ENCODE measurements at places on chromosomes 6 and 20. TPM values are rescaled to one million over a fixed set of nuclear protein-coding genes. Genes with fewer than 3 reads are reported as not detected.

Gene AMD1
- total RNA-seq: 66.9 TPM

Gene RAB32
- 82.1 TPM for total RNA-seq

Gene AKAP12
- total RNA-seq: 133 TPM

Gene PPP1R14C
- total RNA-seq: under 0.01 TPM

Gene XKR7
- total RNA-seq: not detected

Gene MYCT1
- total RNA-seq: not detected

Gene CD93
- under 0.01 TPM for total RNA-seq

Gene XPO5
- 33.4 TPM for total RNA-seq

Gene DEFB132
- not detected for total RNA-seq

Gene OXT
- 0.39 TPM for total RNA-seq

Gene TUBB1
- under 0.01 TPM for total RNA-seq

Gene TP53TG5
- not detected for total RNA-seq

Gene LST1
- total RNA-seq: not detected

Gene TAGAP
- not detected for total RNA-seq

Gene TLDC2
- not detected for total RNA-seq

Gene HLA-G
- not detected for total RNA-seq

Gene DNAH8
- not detected for total RNA-seq

Gene HLA-A
- 200 TPM for total RNA-seq

Gene CDK5RAP1
- 18.0 TPM for total RNA-seq

Gene HLA-DMA
- 1.4 TPM for total RNA-seq

Gene ANGPT4
- not detected for total RNA-seq

Gene PGBD1
- total RNA-seq: 5.3 TPM

Gene DSP
- under 0.01 TPM for total RNA-seq

Gene COL19A1
- total RNA-seq: 0.39 TPM

Gene FAM83C
- total RNA-seq: not detected

Gene TCF21
- 0.20 TPM for total RNA-seq

Gene ADAT2
- total RNA-seq: 7.3 TPM

Gene NRM
- total RNA-seq: 9.0 TPM

Gene TPD52L1
- total RNA-seq: 0.59 TPM

Gene ARMC12
- total RNA-seq: 0.20 TPM

Gene FNDC1
- total RNA-seq: 0.37 TPM

Gene PROKR2
- not detected for total RNA-seq

Gene MROH8
- total RNA-seq: 0.59 TPM

Gene JAG1
- total RNA-seq: 20.9 TPM

Gene SMIM8
- total RNA-seq: 4.4 TPM

Gene PTK6
- under 0.01 TPM for total RNA-seq

Gene BPI
- total RNA-seq: not detected

Gene ENPP5
- total RNA-seq: 0.78 TPM

Gene DOP1A
- total RNA-seq: 20.6 TPM

Gene ANKEF1
- 1.4 TPM for total RNA-seq

Gene RAET1L
- total RNA-seq: not detected

Gene TMEM14B
- total RNA-seq: 68.0 TPM

Gene BPIFB1
- not detected for total RNA-seq

Gene MEP1A
- not detected for total RNA-seq

Gene GHRH
- not detected for total RNA-seq

All from subcutaneous preadipocyte (primary cell).